ENCODE measurements at places on chromosomes 11 and 22.

DNA sequence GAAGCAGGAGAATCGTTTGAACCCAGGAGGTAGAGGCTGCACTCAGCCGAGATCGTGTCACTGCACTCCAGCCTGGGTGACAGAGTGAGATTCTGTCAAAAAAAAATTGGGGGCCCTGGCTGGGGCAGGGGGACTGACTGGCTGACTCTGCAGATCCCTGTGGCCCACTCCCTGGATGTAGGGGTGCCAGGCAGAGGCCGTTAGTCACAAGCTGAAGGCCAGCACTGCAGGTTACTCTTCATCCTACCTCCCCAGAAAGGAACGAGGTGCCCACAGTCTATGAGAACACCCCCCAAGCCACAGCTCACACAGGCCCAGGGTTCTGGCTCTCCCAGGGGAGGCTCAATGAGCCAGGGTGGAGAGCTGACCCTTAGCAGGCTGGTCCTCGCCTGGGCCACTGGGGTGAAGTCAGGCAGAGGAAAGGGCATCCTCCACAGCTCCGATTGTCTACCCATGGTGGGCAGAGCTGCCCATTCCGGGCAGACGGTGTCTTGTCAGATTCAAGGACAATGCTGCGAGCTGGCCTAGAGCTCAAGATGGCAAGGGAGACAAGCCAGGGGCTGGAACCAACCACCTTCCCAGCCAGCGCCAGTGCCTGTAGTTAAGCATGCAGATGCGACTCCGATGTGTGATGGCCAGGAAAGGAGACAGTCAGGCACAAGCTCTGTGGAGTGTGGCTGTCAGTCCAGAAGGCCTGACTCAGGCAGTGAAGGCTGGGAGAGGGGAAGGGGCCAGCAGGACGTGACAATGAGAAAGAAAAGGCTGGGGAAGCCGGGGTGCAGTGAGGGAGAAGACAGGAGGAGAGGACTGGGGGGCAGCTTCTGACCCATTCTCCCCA, 12.4 kb downstream of the C11orf24 start:
- no peak for DNase-seq

DNA sequence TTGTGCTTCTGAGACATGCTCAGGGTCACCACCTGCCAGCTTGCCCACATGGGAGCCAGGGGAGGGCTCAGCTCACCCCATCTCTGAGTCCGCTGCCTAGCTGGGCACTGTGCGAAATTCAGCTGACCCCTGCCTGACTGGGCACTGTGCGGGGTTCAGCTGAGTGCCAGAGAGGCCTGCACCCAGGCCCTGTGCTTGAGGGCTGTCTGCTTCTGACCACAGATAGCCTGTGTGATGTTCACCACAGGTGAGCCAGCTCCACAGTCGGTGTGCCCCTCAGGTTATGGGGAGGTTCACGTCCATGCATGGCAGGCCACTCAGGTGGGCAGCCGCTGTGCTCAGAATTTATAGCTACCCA, 84.5 kb upstream of the SUSD2 start:
- DNase-seq, result no peak

DNA sequence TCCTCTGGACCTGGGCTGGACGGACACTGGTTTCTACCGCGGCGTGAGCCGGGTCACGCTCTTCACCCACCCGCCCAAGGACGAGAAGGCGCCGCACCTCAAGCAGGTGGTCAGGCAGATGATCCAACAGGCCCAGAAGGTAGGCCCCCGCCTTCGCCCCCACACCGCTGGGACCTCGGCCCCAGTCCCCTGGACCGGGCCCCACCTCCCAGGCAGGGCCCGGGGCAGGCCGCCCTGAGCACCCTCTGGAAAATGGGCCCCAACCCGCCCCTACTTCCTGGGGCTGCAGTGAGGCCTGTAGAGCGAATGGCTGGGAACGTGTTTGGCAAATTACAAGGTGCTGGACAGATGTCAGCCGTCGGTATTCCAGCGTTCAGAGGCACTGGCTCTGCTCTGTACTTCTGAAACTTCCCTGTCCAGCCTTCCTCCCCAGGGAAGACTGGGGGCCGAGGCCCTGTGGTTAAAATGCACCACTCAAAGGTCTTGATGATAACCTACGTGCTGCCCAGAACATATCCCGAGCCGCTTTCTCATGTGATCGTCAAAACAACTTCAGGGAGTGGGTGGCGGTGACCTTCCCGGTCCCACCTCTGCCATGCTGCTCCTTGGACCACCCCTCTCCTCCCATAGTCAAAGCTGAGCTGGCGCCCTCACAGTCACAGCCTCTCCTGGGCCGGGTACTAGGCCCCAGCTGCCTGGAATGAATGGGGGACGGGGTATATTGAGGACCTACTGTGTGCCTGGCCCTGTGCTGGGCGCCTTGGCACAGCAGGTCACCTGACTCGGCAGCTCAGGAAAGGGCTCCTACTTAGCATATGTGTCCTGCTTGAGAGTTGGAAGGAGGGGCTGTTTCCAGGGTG, 869 bp downstream of the FAM83F start:
- no peak for DNase-seq

- no peak for DNase-seq
Measured at GRCh38 chr22:35604621-35605368, 12.3 kb downstream of the MB start.

GRCh38 chr11:66716996-66717395, 12.0 kb downstream of the SPTBN2 start:
- DNase-seq, result no peak

GRCh38 chr22:26725012-26725676, 67.8 kb downstream of the MIAT start:
- DNase-seq, result no peak

GRCh38 chr22:39897841-39898240, 3.0 kb upstream of the GRAP2 start:
- DNase-seq, result no peak

All from vagina (tissue), 2 donors.